ENCODE measurements at places on chromosomes 3 and 15. TPM values are rescaled to one million over a fixed set of nuclear protein-coding genes. Genes with fewer than 3 reads are reported as not detected.

GRCh38 chr3:133797396-133798105 is 8.1 kb upstream of the SRPRB start:
- no peak for DNase-seq

- no peak for DNase-seq
Measured at GRCh38 chr3:99848433-99848832, 30.8 kb downstream of the CMSS1 start.

- no peak for DNase-seq
Measured at GRCh38 chr3:106130384-106131198, 261.8 kb upstream of the CBLB start.

DNA sequence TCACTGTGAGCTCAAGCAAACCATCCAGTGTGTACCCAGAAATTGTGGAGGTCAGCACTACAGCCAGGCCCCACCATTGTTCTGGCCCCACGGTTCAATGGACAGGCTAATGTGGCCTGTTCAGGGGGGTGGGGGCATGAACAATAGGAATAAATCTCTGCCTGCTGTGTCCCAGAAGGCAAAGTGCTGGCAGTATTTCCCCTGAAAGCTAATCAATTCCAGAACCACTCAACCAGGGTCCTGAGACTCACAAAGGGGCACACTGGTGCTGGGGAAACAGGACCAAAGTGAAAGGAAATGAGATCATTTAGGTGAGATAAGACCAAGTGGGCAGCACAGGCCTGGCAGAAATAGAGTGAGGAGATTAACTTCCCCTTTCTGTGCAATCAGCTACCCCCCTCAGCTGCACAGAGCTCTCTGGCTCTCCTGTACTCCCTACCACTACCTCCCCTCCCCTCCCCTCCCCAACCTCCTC is 11.5 kb downstream of the CRYGS start:
- no peak for DNase-seq

- DNase-seq = no peak
Measured at GRCh38 chr3:7410782-7411181, 549.9 kb downstream of the GRM7 start.

DNA sequence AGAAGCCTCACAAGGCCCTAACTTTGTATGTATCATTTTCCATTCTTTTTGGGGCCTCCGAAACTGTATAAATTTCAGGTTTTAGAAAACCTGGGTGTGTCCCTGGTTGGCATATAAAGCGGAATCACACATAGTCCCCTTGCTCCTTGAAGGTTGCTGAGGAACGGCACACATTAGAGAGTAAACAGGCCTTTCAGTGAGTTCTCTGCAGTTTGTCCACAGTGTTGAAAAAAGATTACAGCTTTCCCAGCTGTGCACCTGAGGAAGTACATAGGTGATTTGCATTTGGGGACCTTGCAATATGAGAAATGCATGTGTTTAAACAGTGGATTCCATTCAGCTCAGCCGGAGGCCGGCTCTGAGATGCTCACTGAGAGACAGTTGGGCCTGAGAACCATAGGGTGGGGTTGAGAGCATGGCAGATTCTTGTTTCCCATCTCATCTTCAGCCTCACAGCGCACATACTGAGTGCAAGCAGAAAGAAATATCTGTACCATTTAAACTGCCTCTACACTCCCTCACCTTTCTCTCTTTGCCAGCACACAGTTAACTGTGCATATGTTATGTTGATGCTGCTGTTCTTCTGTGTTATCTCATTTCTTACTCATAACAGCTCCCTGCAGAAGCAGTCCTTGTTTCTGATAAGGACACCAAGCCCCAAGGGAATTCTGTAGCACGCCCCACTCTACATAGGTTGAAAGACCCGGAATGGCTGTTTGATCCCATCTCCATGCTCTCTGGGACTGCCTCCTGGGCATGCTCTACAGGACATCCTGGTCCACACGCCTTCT is 60.4 kb downstream of the BOC start:
- DNase-seq = no peak

- no peak for DNase-seq
Measured at GRCh38 chr3:160460033-160460432, 10.4 kb upstream of the TRIM59 start.

DNA sequence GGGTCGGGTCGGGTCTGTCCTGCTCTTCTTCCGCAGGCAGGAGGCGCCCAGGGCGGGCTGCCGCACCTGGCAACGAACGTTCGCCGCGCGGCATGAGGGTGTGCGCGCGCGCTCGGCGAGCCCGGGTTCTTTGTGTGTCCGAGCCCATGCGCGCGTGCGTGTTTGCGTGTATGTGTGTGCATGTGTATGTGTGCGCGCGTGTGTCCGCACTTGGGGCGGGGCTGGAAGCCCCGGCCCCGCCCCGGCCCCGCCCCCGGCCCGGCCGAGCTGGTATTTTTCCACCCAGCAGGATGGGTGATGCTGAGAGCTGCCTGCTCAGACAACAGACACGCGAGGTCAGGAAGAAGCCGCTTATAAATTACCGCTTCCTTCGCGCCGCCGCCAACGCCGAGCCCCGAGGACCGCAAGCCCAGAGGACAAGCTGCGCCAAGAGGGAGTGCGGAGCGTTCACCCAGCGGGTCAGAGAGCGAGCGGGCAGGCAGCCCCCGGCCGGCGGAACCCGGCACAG is at the start of gene SLC6A6:
Gene SLC6A6, plus strand, starts transcription at position 303 of the 508 bp plus-strand sequence. CDS start 41,029 bp downstream, outside the sequence.
- peak; percentile 95 for DNase-seq

- DNase-seq = peak; percentile 23
Measured at GRCh38 chr3:143283432-143284128, 164.0 kb downstream of the CHST2 start.

DNA sequence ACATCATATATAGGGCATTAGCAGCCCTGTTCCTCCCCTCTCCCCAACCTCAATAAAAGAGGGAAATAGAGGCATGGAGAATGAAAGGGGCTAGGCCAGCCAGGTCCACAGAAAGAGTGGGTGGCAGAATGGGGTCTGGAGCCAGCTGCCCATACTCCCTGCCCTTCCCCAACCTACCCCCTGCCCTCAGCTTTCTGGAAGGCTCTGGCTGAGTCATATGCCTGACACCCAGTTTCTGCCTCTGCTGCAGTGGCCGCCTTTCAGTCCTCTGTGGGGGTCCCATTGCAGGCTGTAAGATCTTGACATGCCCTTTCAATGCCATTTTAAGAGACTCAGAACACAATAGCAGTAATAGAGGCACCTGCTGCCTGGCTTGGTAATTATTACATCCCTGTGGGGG is 95.7 kb downstream of the LINGO1 start:
- no peak for DNase-seq

ALPK3 gene
- total RNA-seq = 0.06 TPM

SLCO3A1 gene
- 2.0 TPM for total RNA-seq

POC1A gene
- 23.8 TPM for total RNA-seq

LIPC gene
- total RNA-seq = 1.5 TPM

VIPR1 gene
- 6.0 TPM for total RNA-seq
